ENCODE measurements at places on chromosomes 5 and 9.

GRCh38 chr5:172426086-172426485 is 28.2 kb downstream of the SH3PXD2B start:
- DNase-seq, result peak; percentile 88

GRCh38 chr9:83284746-83285145 is 221.8 kb upstream of the RASEF start:
- DNase-seq, result no peak

GRCh38 chr9:127210851-127211730 is 53.5 kb upstream of the GARNL3 start:
- no peak for DNase-seq

- DNase-seq, result peak; percentile 100
Observed at GRCh38 chr5:57173319-57174127, at the start of gene GPBP1. GPBP1 (plus strand) TSS chr5:57174059; CDS start chr5:57214131, 40,072 bp downstream.

DNA sequence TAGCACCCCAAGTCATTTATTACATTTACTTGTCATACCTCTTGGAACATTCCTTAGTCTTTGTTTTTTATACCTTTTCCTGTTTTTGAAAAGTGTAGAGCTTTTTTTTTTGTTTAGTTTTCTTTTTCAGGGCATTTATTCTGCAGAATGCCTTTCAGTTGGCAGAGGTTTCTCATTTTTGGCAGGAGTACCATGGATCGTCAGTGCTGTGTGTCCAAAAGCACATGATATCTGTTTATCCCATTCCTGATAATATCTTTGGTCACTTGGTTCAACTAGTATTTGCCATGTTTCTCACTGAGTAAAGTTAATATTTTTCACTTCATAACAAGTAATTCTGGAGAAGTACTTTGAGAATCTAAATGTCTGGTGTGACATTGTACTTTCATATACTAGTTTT is 10.7 kb downstream of the OGN start:
- no peak for DNase-seq

DNA sequence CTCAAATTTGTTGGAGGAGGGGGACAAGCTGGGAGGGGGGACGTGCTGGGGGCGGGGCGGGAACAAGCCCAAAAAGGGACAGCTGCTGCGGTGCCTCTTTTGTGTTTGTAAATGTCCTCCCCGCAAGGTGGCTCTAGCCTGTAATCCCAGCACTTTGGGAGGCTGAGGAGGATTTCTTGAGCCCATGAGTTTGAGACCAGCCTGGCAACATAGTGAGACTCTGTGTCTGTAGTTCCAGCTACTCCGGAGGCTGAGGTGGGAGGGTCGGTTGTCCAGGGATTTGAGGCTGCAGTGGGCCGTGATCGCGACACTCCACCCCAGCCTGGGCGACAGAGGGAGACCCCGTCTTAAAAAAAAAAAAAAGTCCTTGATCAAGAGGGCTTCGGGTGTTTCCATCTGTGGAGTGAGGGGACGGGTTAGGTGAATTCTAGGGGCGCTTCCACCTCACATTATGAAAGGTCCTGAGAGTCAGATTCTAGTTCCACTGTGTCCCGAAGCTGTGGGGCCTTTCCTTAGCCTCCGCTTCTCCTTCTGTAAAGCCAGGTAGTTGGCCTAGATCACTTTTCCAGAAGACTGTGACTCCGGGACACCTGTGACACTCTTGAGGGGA is 779 bp upstream of the CTNNA1 start:
- no peak for DNase-seq

GRCh38 chr5:1526190-1526631 is 2.5 kb upstream of the LPCAT1 start:
- peak; percentile 80 for DNase-seq

- no peak for DNase-seq
Observed at GRCh38 chr5:144711172-144711571, 540.5 kb downstream of the KCTD16 start.

GRCh38 chr5:761854-762710 is 22.4 kb downstream of the ZDHHC11B start:
- DNase-seq, result no peak

GRCh38 chr5:31410089-31410488 is 121.8 kb downstream of the DROSHA start:
- no peak for DNase-seq

GRCh38 chr9:124342776-124343485 is 72.3 kb downstream of the PSMB7 start:
- DNase-seq, result peak; percentile 43
